ENCODE measurements at places on chromosomes 12 and 14. TPM values are rescaled to one million over a fixed set of nuclear protein-coding genes. Genes with fewer than 3 reads are reported as not detected.
A peak's percentile ranks its signal among the peaks of the same experiment; 100 is the strongest.

- peak; percentile 83 for DNase-seq
These were observed 92.0 kb downstream of the SCARB1 start for GRCh38 chr12:124771462-124772288.

GRCh38 chr12:123070267-123071081 is 80.4 kb downstream of the PITPNM2 start:
- DNase-seq = no peak

DNA sequence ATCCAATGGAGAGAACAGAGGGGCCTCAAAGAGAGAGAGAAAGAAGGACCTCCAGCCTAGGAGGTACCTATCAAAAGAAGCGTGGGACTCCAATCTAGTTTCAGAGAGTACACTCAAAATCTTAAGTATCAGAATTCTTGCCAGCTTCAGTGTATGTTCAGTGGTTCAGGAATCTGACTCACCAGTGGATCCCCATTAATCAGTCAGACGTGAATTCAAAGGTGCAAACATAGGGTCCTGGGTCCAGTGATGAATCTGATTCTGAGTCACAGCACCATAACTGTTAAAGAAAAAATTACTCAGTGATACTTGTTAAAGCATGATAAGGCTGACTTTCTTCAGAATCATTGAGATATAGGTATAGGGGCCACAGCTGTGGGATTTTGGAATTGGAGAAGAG is 33.2 kb downstream of the ETNK1 start:
- DNase-seq = no peak

DNA sequence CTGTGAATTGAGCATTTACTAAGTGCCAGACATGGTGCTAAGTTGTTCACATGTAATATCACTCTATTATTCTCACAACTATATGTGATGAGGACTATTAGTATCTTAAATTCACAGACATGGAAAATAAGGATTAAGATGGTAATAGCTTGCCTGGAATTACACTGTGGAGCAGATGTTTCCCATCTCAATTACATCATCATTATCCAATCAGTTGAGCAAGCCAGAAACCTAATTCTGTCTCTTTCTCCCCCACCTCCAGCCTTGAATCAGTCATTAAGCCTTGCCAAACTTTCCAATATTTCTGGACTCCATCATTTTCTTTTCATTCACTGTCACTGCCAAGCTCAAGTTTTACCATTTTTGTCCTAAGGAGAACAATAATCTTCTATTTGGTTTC is 287.8 kb upstream of the KITLG start:
- no peak for DNase-seq

GRCh38 chr14:99779751-99780150 is 13.5 kb upstream of the EML1 start:
- no peak for DNase-seq

DNA sequence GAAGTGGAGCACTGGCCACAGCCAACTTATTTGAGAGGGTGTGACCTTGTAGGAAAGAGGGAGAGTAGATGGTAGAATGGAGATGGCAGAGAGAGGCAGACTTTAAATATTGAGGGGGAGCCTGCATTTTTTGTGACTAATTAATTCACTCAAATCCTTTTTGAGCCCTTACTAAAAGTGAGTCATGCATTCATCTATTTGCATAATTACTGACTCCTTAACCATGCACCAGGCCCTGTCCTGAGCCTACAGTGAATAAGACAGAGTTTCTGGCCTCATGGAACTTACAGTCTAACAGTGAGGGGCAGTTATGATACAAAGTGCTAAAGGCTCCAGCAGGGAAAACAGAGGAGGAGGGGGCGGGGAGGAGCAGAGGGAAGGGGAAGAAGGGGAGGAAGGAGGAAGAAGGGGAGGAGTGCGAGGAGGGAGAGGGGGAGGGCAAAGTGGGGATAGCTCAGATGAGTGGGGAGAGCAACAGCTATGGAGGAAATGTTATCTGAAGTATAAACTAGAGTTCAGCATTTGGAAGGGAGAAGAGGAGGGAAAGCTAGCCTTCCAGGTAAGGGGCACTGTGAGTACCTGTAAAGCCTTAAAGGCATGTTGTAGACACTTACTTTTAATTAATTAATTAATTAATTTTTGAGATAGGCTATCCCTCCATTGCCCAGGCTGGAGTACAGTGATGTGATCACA is 7.5 kb upstream of the CTDSP2 start:
- DNase-seq = no peak

GRCh38 chr12:115354007-115354890 is 670.3 kb upstream of the TBX3 start:
- peak; percentile 25 for DNase-seq

DNA sequence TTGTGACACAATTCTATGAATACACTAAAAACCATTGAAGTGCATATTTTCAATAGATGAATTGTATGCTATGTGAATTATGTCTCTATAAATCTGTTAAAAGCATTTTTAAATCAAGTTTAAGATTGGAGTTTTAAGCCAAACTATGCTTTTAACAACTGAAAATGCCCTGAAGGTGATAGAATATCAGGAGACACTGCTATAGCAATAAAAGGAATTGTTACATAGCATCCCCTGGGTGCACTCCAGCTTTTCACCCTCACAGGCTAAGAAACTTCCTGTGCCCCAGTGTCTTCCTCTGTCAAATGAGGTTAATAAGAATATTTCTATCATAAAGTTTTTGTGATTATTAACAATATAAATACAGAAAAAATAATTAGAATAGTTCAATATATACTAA is 472.7 kb upstream of the TMPO start:
- no peak for DNase-seq

- no peak for DNase-seq
These were observed 194.4 kb upstream of the BCL2L14 start for GRCh38 chr12:11876307-11876706.

Gene FLVCR2
- polyA plus RNA-seq = 16.3 TPM

Gene ZNF891
- 0.14 TPM for polyA plus RNA-seq

- no peak for DNase-seq
These were observed 26.2 kb downstream of the C2CD5 start for GRCh38 chr12:22518060-22518719.

- no peak for DNase-seq
These were observed 26.9 kb downstream of the PRKD1 start for GRCh38 chr14:29900609-29901350.

Gene YAF2
- 4.4 TPM for polyA plus RNA-seq

Gene NANOG
- not detected for polyA plus RNA-seq

All from CD14-positive monocyte (primary cell).